ENCODE measurements at places on chromosomes 12 and 14.

DNA sequence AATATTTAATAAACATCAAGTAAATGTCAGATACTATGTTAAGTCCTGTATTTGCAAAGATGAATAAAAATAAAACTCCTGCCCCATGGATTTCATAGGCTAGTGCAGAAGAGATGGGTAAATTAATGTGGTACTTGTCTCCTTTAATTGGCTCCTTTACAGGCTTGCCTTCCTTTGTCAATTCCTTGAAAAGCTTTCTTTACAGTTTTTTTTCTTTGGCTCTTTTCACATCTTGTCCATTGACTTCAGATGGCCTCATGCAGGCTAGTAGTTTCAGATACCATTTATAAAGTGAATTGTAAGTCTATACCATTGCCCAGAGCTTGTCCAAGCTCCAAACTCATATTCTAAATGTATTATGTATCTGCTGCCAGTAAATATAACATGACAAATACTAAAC lies 128.7 kb upstream of the GARIN2 start:
- no peak for DNase-seq

DNA sequence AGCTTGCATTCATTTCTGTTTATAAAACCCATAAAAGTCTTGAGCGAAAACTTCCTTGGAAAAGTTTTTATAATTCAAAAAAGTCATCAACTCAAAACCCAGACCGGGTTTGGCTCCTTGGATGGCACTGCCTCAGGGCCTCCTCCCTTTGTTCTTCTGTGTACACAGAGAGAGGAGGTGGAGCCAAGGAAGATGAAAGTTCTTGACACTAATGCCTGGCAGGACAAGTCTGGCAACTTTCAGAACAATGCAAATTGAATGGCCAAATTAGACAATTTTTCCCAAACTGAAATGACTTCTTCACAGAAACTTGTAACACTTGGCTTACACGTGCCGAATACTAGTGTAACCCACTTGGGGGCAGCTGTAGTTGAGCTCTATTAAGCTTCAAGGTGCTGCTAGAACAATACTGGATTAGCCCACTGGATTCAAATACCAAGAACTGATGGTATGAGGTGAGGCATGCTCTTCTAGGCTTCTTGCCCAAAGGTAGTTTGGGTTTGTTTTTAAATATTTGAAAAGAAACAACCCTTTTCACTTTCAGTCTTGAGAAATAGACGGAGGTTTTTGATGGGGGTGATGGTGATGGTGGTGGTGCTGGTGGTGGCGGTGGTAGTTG lies 86.6 kb upstream of the FRMD6 start:
- no peak for DNase-seq

- peak; percentile 86 for DNase-seq
Observed at GRCh38 chr14:20683891-20684661, at the start of gene RNASE4. TSS of gene RNASE4 (plus strand) at chr14:20684560. CDS start at chr14:20699372, 14,812 bp downstream.

GRCh38 chr14:33432407-33433023 lies 493.8 kb downstream of the NPAS3 start:
- DNase-seq: no peak

DNA sequence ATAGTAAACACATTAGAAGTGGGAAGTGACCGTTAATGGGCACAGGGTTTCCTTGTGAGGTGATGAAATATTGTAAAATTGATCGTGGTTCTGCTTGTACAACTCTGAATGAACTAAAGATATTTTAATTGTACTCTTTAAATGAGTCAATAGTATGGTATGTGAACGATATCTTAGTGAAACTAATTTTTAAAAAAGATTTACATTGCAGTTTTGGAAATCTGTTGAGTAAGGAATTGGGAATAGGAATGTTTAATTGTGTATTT lies 1.7 kb downstream of the ZNF410 start:
- no peak for DNase-seq

- peak; percentile 82 for DNase-seq
Observed at GRCh38 chr12:6443361-6443983, 1.3 kb upstream of the CD27 start.

DNA sequence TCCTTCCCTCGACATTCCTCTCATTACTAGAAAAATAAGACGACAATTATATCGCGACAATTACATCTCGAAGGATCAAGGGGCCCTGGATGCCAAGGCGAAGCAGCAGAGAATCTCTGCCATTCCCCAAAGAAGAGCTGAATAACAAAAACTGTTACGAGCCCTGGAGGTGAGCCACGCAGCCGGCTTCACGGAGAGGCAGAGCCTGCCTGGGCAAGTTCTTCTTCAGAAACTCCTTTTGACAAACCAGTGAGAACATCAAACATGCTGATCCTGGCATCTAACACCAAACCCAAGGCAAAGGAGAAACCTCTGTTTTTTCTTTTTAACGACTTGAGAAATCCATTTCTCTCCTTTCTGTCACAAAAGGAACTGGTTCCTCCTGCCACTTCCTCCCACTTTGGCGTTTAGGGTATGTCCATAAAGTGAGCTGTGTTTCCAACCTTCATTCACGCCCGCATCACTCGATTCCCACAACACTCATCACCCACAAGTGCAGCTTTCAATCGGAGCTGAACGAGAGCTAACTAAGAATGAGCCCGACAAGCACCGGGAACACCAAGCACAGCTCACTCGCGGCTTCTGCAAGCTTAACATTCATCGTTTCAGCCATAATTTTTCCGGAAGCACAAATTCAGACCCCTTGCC lies 21.5 kb downstream of the CCDC88C start:
- no peak for DNase-seq

GRCh38 chr12:1929985-1930802 lies 11.7 kb upstream of the CACNA2D4 start:
- no peak for DNase-seq

DNA sequence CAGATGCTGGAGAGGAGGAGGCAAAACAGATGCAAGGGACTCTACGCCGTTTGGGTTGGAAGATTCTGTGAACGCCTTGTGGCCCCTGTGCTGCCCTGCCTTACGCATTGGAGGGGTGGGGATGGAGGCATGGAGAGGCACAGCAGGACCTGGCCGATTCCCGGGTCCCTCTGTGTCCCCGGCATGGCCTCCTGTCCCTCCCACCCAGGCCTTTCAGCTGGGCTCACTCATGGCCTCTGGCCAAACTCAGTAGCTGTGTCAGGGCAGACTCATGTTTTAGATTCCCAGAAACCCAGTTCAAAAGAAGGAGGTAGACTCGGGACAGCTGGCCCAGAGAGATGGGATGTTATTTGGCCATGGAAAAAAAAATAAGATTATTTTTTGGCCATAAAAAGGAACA lies 40.1 kb downstream of the TESC start:
- DNase-seq: no peak

GRCh38 chr12:12081836-12082497 lies 11.2 kb downstream of the BCL2L14 start:
- no peak for DNase-seq

- DNase-seq: no peak
Observed at GRCh38 chr14:34680806-34681479, 33.5 kb downstream of the CFL2 start.

- no peak for DNase-seq
Observed at GRCh38 chr12:62263232-62263631, 3.0 kb downstream of the USP15 start.

- no peak for DNase-seq
Observed at GRCh38 chr12:119683816-119684215, 15.9 kb downstream of the PRKAB1 start.

GRCh38 chr14:43587183-43587582 lies 919.9 kb downstream of the FSCB start:
- no peak for DNase-seq

GRCh38 chr12:103415681-103416080 lies 80.1 kb downstream of the C12orf42 start:
- DNase-seq: no peak

DNA sequence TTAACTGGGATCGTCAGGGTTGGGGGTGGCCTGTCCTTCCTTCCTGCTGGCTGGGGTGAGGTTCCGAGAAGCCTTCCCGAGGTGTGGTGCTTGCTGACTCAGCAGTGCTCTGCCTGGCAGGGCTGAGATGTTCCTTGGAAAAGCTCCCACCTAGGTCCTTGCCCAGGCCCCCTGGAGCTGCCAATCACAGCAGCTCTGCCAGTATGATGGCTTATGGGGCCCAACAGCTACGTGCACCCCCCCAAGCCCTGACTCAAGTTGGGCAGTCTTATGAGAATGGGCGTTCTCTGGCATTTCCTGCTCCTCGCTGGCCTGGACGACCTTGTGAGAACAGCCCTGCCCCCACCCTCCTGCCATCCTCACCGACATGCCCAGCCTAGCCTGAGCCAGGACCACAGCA lies 292.2 kb upstream of the CRY1 start:
- no peak for DNase-seq

Data from GM12864 (cell line).